ENCODE measurements at places on chromosomes 7 and 10.

DNA sequence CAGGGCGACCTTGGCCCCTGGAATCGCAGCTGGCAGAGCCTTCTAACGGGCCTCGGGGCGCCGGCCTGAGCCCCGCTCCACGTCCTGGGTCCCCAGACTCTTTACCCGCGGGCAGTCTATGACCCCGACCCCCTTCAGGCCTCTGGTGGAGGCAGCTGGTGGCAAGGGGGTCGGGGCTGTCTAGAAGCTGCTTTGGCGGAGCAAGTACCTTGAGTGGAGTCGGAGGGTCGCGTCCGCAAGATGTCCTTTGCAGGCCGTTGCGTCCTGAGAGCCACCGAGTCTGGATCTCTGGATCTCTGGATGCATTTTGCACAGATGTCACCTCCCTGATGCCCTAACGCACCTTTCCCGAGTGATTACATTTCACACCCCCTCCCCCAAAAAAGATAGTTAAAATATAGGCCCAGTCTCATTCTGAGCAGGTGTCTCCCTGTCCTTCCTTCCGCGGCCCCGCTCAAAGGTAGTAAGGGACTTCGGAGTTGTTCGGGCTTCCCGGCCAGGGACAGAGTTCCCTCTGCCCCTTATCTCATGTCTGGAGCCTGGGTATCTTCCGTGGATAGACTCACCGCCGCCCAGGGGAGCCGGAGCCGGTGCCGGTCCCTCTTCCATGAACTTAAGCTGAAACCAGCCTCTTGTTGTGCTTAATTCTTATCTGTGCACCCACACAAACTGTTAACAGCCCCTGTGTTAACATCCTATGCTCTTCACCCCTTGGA lies 457 bp downstream of the ACADSB start:
- no peak for DNase-seq

- no peak for DNase-seq
Measured at GRCh38 chr7:1691601-1692514, 21.8 kb downstream of the ELFN1 start.

DNA sequence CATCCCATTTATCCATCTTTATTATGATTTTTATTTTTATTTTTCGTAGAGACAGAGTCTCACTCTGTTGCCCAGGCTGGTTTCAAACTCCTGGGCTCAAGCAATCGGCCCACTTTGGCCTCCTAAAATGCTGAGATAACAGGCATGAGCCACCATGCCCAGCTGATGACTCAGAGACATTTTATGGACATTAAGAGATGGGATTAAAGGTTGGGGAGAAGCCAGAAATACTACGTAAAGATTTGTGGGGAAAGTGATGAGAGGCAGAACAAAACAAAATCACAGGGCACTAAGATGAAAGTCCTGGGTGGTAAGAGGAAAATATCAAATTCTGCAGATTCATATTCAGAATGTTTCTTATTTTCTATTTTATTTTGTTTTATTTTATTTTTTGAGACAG lies 7.6 kb downstream of the WNT8B start:
- no peak for DNase-seq

DNA sequence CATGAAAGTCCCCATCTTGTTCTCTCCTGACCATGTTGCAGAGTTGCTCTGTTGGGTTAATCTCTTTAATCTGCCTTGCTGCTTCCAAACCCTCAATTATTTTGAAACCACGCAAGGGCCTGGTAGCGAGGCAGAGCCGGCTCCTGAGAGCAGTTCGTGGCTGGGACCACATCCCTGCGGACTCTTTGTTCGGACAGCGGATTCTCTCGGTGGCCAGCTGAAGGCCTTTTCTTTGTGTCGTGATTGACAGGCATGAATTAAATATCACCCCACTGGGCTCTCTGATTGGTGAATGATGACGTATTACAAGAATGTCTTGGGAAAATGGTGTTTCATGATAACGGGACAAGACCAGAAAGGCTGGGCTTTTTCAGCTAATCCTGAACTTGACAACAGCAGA lies 66.9 kb upstream of the ARHGAP21 start:
- DNase-seq = no peak

DNA sequence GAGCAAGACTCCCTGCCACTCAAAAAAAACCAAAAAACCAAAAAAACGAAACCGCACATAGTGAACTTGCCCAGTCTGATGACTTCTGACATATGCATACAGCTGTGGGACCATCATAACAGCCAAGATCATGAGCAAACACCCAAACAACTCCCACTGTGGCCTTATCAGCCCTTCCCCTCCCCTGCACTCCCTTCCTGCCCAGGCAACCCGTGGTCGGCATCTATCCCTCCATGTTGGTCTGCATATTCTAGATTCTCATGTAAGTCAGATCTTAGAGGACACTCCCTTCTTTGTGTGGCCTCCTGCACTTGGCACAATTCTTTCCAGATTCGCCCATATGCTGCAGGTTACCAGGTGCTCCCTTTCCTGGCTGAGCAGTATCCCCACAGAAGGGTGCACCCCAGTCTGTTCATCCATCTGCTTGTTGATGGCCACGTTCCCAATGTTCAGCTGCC lies 72.8 kb downstream of the GNA12 start:
- no peak for DNase-seq

DNA sequence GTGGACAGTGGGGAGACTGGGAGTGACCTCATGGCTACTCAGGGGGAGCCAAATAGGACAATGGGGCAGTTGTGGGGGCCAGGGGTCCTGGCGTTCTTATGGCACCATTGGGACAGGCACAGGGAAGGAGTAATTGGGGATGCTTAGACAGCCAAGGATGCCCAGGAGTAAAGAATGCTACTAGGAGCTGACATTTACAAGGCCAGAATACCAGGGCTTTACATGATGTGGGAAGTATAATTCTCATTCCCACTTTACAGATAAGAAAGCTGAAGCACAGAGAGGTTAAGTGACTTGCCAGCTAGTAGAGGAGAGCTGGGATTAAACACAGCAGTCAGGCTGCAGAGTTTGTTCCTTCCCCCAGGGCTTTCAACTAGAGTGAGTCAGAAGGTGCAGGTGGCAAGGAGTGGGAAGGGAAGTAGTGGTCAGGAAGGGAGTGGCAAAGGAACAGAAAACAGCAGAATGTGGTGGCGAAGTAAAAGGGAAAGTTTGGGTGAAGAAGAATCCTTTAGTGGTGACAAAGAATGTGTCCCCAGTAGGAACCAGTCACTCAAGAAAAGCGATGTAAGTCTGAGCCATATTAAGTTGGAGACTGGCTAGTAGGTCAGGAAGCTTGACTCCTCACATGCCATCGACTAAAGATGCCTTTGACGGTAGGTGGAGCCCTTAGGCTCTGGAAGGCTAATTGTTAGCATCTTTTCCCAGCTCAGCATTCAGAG lies 32.8 kb downstream of the CPVL start:
- no peak for DNase-seq

GRCh38 chr7:103889451-103889850 lies 100.0 kb downstream of the RELN start:
- DNase-seq = no peak

GRCh38 chr10:120517196-120517595 lies 60.2 kb downstream of the PLPP4 start:
- DNase-seq = no peak

GRCh38 chr7:101340379-101340778 lies 18.8 kb upstream of the IFT22 start:
- no peak for DNase-seq

GRCh38 chr10:90318659-90319058 lies 539.2 kb downstream of the HTR7 start:
- DNase-seq = no peak

- DNase-seq = no peak
Measured at GRCh38 chr7:70415179-70415972, 716.6 kb upstream of the GALNT17 start.

DNA sequence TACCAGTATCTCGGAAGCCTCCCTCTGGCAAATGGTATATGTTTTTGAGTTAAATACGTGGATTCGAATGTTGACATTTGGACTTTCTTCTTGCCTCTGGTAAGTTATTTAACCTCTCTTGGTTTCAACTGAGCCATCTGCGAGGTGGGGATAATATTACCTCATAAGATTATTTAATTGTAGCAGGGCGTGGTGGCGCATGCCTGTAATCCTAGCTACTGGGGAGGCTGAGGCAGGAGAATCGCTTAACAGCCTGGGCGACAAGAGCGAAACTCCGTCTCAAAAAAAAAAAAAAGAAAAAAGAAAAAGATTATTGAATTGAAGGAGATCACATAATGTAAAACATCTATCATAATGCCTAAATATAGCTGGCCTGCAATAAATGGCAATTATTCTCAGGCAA lies 396 bp upstream of the TAF5 start:
- no peak for DNase-seq

GRCh38 chr7:41481353-41481752 lies 221.5 kb downstream of the INHBA start:
- DNase-seq = no peak

- DNase-seq = no peak
Measured at GRCh38 chr7:7895004-7895650, 73.5 kb upstream of the GLCCI1 start.

- no peak for DNase-seq
Measured at GRCh38 chr10:78009662-78010061, 19.7 kb downstream of the POLR3A start.

- no peak for DNase-seq
Measured at GRCh38 chr7:113199841-113200240, 81.5 kb upstream of the SMIM30 start.

DNA sequence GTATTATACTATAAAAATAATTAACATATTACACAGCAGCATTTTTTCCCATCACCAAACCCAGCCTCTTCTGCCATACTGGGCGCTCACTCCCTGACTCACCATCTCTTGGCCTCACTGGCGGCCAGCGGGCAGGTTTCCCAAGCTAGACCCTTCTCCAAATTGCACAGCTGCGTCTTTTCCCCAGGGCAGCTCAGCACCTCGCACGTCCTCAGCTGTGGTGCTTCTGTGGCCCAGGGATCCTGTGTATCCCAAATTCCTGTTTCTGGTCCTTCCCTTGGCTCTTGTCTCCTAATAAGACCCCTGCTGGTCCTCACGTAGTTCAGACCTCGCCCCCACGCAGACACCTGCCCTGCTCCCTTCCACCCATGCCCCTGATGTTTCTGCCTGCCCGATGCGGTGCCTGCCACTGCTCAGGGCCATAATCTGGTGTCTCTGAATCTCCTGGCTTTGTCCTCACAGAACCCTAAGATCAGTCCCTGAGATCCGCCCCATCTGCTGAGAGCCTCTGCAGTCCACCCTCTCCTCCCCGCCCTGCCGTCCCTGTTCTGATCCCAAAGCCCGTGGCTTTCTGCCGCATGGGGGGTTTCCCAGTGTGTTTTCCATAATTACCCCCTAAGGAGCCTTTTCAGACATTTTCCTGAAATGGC lies 290.1 kb downstream of the TCERG1L start:
- DNase-seq = no peak

DNA sequence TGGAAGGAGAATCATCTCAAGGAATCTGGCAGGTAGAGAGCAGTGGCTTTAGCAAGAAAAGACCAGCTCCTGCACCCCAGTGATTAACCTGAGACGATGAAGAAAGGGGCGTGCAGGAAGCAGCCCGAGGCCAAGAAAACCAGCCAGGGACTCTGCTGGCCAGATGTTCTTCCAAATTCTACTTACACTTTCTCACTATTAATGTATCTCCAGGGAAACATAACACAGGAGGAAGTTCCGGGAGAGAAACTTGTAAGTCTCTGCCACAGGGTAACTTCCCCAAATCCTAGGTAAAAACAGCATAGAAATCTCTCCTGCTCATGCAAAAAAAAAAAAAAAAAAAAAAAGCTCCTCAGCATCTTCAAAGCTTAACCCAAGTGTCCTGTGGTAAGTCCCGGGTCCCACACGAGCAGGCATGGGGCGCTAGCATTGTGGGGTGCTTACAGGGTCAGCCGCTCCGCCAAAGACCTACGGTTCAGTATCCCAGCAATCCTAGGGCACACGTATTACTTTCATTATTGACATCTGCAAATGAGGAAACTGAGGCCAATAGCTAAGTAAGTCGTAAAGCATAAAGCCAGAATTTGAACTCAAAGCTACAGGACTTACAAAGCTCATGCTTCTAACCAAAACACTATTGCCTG lies 97.2 kb upstream of the GNA12 start:
- DNase-seq = no peak

- no peak for DNase-seq
Measured at GRCh38 chr10:46028584-46029460, 1.6 kb downstream of the NCOA4 start.

GRCh38 chr10:71708301-71708703 lies 11.3 kb downstream of the C10orf105 start:
- no peak for DNase-seq

DNA sequence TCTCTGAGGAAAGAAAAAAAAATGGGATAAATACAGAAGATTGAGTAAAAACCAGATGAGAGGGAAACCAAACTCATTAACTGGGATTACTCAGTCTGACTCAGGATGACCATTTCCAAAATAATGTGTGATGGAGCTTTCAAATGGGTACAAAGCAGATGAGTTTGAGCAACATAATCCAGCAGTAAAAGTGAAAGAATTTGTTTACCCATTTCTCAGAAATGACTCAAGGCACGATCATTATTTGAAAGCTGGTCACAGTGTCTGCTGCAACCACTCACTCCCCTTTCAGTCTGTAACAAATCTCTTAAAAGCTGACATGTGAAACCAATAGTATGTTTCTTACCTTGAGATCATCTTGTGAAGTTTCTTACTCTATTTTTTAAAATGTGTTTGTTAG lies 104.7 kb upstream of the KLF14 start:
- DNase-seq = no peak

- no peak for DNase-seq
Measured at GRCh38 chr10:90587081-90587491, 270.8 kb downstream of the HTR7 start.

DNA sequence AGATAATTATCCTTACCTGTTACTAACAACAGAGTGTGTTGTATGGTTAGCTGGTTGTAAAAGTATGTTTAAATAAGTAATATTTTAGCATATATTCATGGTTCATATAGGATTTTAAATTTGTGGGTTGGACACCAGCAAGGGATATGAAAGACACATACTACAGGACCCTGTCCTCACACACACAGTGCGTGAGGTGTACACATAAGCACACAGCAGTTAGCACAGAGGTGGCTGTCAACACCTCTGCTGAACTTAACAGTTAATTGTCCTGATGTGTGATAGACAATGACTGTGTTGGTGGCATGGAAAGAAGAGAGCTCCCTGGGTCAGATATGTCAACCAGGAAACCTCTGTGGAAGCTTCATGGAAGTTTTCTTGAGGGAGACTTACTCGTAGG lies 23.3 kb upstream of the NUP42 start:
- DNase-seq = no peak

DNA sequence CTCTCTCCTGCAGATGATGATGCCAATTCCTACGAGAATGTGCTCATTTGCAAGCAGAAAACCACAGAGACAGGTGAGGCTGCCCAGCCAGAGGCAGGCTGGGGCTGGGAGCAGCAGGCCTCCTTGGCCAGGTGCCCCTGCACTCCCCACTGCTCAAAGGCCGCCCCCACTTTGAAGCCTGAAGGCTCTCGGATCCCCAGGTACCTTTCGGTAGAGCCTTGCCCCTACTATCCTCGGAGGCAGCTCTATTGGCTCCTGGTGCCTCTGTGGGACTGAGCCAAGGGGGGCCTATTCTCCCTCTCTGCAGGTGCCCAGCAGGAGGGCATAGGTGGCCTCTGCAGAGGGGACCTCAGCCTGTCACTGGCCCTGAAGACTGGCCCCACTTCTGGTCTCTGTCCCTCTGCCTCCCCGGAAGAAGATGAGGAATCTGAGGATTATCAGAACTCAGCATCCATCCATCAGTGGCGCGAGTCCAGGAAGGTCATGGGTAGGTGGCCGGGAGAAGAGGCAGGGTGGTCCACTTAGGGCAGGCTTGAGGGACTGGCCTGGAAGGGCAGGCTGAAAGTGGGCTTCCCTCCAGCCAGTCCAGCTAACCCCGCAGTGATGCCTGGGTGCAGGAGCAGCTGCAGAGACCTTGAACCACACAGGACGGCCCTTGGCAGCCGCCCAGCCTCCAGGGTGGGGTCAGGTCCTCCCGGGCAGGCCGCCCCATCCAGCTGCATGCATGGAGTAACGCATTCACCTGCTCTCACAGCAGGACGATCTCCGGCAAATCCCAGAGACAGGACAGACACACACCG lies 14.1 kb downstream of the LAT2 start:
- no peak for DNase-seq
